ENCODE measurements at places on chromosomes 3 and 15.

DNA sequence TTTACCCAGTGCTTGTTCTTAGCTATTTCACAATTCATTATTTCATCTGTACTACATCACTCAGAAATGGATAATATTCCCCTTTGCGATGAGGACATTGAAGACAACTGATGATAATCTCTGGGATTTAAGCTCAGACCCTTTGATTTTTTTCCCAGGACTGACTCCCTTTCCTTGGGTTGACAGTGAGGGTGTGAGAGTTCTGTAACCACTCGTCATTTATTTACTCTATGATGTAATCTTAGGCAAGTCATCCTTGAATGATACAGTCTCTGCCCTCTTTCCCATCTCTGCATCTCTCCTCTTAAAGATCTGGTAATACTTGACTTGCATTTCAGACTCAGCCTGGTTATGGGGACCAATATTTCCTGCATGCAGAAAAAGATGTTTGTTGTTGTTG is 1041.7 kb downstream of the AGBL1 start:
- DNase-seq, result no peak

DNA sequence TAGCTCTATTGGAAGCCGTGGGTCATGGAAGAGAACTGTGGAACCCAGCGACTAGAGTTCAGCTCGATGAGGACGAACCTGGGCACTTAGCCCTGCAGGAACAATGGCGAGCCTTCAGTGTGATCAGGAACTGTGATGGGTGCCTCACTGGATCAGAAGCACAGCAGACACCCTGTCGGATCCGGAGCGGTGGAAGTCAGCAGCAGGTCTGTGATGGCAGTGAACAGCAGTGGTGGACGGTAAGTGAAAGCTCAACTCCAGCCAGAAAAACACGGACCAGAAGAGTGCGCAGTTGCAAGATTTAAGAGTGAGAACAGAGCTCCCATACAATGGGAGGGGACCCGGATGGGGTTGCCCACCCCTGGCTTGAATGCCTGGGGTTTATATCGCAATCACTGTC is 282.2 kb downstream of the NSUN3 start:
- DNase-seq, result no peak

GRCh38 chr3:172305552-172305951 is 142.7 kb downstream of the GHSR start:
- peak; percentile 49 for DNase-seq

DNA sequence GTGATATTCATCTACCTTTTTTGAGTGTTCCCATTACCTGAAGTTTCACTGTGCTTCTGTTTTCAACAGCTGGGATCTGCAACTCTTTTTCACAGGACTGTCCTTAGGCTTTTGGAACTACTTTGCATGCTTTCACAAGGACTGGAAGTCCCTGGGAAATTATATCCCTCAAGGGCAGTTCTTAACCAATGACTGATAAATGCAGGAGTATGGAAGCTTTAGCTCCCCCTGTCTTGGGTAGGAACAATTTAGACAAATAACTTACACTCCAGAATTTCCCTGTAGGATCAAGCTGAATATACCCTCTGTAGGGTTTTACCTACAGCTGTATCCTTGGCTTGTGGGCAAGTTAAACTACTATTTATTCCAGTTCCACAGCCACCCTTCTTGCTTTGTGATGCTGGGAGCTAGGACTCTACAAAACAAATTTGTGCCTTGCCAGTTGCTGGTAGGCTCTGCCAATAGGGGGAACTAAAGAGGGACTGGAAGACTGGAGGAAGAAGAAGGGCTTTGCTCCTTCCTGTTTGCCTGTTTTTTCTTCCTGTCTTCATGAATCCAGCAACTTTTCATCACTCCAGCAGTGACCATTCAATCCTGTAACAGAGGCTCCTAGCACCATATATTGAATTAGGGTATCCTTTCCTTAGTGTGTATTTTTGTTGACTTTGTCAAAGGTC is 6.8 kb upstream of the ZNF280D start:
- DNase-seq, result no peak

- peak; percentile 77 for DNase-seq
These were observed 232.7 kb downstream of the MECOM start for GRCh38 chr3:169430707-169431404.

- DNase-seq, result no peak
These were observed 412.0 kb downstream of the FHIT start for GRCh38 chr3:60839246-60839645.

GRCh38 chr3:69081583-69082262 is 1.6 kb upstream of the UBA3 start:
- peak; percentile 19 for DNase-seq

- no peak for DNase-seq
These were observed 35.7 kb upstream of the CPB1 start for GRCh38 chr3:148791920-148792319.

DNA sequence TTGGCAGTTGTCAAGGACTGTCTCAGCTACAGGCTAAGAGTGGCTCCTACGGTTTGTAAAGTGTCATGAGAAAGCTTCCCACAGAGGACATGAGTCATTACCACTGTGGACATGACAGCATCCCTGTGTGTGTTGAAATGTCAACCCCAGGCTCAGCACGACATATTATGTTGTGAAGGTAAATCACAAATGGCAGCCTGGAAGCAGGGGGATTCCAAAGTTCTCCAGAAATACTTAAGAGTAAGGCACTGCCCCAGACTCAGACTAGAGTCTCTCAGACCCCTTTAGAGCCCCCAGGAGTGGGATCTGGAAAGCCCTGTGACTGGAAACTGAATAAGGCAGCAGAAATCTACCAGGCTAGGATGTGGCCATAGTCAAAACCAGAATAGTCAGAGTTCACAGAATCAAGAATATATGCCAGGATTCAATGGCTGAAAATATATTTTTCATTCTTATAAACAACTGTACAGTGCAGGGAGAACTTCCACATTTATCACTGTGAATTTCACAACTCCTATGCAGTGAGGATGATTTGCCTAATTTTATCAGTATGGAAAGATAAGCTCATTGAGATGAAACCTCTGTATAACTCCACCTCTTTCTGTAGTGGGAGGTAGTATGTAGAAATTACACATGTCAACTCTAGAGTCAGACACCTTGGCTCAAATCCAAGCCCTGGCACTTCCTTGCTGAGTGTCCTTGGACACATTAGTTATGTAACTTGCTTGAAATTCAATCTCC is 237.1 kb upstream of the CFAP20DC start:
- peak; percentile 58 for DNase-seq

- no peak for DNase-seq
These were observed 18.8 kb downstream of the MYO9A start for GRCh38 chr15:72099155-72099554.

GRCh38 chr3:141642215-141642614 is 95.9 kb upstream of the RNF7 start:
- no peak for DNase-seq

- DNase-seq, result no peak
These were observed 37.6 kb upstream of the LRIG1 start for GRCh38 chr3:66538390-66538789.

GRCh38 chr3:149390772-149391212 is 13.3 kb upstream of the TM4SF1 start:
- DNase-seq, result no peak

DNA sequence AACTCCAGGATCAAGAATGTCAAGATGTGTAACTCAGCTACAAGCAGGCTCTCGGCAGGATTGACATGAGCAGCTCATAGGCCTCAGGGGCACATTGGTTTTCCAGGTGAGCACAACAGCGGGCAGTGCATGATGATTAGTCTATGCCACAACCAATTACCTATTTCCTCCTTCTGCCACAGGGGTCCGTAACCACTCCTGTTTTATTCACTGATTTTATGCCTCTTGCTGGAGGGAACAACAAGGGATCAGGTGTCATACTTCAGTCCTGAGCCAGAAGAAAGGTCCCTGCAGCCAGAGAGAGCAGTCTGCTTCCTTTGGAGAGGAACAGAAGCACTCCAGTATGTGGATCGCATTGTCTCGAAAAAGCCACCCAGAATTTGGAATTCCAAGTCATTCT is 35.1 kb upstream of the PTPRG start:
- no peak for DNase-seq

DNA sequence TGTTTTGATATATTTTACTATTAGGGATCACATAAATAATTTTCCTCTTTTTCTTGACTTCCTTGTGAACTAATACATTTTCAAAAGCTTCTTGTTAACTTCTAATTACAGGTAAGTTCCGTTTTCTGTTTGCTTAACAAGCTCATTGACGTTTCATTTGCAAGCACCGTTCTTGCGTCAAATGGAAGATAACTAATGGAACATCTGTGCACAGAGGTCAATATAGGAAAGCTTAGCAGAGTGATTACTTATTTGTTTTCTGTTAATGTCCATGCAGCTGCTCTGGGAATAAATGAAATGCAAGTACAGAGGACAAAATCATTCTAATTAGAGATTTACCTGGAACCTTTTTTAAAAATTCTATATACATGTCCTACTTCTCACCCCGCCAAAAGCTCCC is 115.5 kb upstream of the C2CD4B start:
- DNase-seq, result no peak

GRCh38 chr3:55912880-55913279 is 425.8 kb upstream of the WNT5A start:
- no peak for DNase-seq

DNA sequence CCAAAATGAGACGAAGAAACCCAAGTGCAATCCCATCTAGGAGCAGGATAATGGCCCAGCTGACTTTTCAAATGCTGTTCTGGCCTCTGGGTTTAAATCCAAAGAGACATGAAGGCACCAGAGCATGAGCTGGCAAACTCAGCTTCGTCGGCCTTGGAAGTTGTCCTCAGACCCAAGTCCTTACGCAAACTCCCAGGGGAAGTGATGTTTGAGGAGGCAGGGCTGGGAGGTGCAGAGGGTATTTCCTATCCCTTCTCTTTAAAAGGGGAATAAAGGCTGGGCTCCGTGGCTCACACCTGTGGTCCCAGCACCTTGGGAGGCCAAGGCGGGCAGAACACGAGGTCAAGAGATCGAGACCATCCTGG is 68.9 kb upstream of the HERC1 start:
- DNase-seq, result no peak

DNA sequence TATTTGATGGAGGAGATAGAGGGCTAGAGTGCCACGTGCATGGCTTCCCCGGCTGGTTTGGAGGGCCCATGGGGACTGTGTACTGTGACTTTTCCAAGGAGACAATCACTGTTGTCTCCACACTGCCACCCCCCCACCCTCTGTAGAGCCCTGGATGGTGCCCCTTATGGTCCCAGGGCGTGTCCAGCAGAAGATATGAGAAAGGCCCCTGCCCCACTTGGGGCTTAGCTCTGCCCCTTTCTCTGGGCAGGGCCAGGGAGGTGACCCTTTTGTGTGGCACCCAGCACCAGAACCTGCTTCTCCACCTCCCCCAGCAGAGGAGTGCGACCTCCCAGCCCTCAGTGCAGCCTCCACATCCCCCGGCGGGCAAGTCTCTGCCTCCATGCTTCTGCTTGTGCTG is 32.1 kb downstream of the SPSB4 start:
- DNase-seq, result no peak

- DNase-seq, result no peak
These were observed 57.6 kb downstream of the SSR3 start for GRCh38 chr3:156497326-156497725.

DNA sequence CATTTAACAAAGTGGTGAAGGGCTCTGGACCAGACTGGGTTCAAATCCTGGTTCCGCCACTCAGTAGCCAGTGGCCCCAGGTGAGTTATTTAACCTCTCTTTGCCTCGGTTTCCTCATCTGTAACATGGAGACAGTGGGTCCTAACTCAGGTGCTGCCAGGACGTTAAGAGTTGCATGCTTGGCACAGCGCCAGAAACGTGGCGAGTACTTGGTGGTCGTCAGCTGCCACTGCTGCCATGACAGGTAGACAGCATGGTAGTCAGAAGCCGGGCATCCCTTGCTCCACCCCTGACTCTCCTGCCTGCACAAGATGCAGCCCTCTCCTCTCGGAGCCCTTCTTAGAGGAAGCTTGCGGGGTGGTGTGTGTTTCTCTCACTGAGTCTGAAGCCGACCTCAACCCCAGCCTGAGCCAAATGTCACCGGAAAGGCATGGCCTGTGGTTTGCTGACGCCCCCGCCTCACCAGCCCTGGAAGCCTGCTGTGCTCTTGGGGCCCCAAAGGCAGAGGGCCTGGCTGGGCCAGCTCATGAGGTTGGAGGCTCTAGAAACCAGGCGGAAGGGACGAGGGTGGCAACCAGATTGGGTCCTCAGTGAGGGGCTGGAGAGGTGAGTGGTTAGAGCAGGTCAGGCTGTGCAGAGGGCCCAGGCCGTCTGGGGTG is 160.8 kb upstream of the TLE3 start:
- no peak for DNase-seq
